ENCODE measurements at places on chromosomes 13 and 19.
A peak's percentile ranks its signal among the peaks of the same experiment; 100 is the strongest.

DNA sequence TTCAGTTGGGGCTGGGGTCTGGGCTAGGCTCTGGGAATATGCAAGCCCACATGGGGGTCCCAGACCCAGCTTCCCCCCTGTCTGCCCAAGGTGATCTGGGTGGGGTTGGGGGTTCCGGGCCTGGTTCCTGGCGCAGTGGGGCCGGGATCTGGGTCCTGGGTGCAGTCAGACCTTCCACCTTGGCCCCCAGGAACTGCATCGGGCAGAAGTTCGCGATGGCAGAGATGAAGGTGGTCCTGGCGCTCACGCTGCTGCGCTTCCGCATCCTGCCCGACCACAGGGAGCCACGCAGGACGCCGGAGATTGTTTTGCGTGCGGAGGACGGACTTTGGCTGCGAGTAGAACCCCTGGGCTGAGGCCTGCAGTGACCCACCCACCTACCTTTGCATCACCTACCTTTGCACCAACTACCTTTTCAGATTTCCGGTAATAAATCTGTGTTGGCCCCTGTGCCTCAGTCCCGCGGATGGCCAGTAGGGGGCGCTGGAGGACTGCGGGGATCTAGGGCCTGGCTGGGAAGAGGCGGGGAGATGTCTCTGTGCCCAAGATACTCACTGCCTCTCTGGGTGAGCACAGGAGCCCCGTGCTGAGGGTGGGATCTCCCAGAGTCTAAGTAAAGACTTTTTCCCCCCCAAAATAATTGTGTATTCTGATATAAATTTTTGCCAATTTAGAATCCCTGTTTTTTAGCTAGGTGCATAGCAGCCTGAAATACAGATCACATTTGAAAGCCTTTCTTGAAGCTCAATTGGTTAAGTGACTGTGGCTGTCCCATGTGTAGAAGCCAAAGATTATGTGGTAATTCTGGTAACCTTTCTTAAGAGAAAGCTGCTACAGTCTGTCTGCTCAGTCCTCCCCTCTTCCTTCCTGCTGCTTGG is 11.5 kb upstream of the CYP4F3 start:
- no peak for DNase-seq

DNA sequence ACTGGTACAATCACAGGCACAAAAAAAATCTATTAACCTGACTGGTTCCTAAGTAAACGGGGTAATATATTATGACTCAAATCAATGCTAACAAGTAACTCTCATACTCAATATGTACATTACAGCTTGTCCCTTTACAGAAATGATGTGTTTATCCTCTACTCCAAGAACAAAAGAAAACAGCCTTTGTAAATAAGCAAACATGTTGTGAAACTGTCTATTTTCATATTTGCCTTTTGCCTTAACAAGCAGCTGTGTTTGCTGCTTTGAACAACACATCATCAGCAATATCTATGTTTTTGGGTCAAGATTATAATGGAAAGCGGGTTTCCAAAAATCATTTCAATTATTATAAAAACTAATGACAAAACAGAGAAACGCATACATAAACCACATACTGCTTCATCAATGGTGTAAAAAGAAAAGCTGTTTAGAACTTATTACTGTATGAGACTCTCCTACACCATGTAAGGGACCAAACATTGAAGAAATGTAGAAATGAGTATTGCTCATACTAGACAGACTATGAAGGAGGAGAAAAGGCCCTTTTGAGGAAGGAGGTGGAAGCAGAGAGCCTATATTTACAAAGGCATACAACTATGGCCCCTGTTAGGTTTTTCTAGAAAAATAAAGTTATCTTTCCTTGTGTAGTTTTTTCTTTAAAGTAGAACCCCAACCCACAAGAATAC is 14.8 kb downstream of the TBC1D4 start:
- DNase-seq, result no peak

DNA sequence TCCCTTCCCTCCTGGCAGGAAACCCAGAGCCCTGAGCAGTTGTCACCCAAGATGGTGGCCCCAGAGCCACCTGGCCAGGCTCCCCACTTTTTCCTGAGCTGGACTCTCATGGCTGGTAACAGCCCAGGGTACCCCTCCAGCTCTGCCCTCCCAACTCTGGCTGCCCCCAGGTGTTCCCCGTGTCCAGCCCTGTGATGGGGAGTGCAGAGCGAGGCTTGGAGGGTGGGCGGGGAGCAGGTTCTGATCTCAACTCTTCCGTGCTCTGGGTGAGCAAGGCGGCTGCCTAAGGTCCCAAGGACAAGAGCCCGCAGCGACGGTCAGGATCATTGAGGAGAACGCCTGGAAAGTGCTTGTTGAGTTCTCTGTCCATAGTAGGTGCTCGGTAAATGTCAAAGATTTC is 54.7 kb upstream of the GAS6 start:
- DNase-seq, result peak; percentile 84

- DNase-seq, result no peak
Measured at GRCh38 chr13:37709318-37709717, 110.8 kb upstream of the POSTN start.

DNA sequence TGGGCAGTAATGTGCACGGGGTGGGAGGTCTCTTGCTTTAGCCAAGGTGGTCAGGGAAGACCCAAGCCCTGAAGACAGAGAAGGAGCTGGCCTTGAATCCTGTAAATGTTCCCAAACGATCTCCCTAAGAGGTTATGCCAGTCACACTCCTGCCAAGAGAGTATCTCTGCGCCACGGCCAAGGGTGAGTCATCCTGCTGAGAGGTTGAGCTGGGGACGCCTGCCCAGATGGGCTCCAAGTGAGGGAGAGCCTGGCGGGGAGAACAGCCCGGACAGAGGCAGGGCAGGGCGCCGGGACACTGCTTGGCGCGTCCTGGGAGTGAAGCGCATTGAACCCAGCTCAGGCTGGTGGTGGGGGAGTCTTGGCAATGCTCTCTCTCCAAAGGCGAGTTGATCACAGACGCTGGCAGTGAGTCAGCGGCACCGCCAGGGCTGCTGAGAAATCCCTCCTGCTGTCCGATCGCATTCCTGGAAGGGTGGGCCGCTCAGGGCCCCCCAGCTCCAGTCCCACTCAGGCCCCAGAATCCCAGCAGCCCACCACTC is 16.4 kb downstream of the SULT2B1 start:
- DNase-seq, result no peak

- no peak for DNase-seq
Measured at GRCh38 chr19:46088101-46088500, 36.4 kb downstream of the IGFL3 start.
